Stomach (tissue), 19 donors: ENCODE measurements at places on chromosomes 2 and 18. TPM values are rescaled to one million over a fixed set of nuclear protein-coding genes. Genes with fewer than 3 reads are reported as not detected.

DNA sequence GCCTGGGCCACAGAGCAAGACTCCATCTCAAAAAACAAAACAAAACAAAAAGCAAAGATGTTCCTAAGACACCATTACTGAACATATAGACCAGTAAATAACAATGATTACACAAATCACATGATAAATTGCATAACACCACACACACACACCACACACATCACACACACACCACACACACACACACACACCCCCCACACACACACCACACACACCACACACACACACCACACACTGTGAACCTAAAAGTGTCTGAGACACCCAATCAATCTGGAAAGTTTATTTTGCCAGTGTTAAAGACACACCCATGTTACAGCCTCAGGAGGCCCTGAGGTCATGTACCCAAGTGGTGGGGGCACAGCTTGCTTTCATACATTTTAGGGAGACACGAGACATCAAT, 62.6 kb upstream of the ASAP2 start:
- DNase-seq, result no peak

DNA sequence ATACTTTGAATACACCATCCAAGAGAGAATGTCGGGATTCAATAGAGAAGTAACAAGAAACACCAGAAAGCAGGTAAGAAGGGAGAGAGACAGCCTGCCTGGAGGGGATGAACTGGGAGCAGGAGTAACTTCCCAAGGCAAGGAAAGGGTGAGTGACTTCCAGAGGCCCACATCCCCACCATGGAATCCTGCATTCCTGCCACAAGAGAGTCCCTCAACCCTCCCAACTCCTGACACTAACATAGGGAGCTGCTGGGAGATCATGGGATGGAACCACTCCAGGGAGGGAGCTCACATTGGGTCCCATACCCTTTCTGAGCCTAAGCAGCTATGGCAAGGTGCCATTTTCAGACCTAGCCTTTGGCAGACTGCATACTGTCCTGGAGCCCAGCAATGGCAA, 5.5 kb upstream of the TMEM163 start:
- no peak for DNase-seq

DNA sequence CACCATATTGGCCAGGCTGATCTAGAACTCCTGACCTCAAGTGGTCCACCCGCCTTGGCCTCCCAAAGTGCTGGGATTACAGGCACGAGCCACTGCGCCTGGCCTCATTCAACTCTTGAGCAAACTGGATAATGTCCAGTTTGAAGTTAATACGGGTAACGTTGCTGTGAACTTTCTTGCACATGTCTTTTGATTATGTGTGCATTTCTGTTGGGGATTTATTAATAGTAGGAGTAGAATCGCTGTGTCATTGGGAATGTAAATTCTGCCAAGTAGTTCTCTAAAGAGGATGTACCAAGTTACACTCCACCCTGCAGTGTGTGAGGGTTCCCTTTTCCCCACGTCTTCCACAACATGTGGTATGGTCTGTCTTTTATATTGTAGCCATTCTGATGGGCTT, 6.2 kb downstream of the IMPA2 start:
- no peak for DNase-seq

DNA sequence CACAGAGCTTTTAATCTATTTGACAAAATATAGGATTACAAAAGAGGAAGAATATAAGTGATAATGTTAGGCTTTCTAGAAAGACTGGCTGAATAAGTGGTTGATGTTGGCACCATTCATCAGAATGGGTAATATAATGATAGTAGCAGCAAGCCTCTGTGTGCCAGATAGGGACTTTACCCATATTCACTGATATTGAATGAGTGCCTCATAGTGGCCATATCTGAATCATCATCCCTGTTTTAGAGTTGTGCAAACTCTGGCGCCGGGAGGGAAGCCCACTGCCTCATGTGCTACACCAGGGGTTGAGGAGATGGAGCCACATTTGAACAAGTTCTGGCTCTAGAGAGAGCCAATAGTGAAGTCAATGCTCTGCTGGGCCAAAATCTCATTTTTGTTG, 368.7 kb upstream of the CRIM1 start:
- no peak for DNase-seq

DNA sequence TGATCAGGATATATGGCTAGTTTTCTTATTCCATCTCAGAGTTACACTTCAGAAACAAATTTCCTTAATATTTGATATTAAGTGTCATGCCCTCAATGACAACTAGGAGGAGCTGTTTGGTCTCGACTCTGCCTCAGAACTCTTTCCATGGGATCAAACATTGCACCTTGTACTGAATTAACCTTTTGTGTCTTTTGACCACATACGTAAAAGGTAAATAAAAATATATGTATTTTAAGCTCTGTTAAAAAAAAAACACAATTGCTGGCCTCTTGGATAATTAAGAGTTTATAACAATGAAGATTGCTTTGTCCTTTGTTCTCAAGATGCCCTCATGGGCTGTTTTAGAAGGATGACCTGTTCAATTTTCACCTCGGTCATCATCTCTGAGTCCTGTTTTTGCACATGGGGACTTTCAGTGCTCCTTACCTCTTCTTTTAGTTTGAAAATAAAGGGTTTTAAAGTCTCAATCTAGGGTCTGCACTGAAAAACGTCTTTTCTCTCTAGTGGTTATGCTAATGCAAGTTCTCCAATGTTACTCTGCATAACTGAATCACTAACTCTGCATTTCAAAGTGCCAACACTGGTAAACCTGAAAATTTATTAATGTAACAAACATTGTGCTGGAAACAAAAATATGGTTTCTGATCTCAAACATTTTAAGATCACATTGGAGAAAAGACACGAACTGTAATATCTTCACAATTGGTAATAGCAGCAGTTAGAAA, 18.8 kb upstream of the FN1 start:
- DNase-seq, result no peak

DNA sequence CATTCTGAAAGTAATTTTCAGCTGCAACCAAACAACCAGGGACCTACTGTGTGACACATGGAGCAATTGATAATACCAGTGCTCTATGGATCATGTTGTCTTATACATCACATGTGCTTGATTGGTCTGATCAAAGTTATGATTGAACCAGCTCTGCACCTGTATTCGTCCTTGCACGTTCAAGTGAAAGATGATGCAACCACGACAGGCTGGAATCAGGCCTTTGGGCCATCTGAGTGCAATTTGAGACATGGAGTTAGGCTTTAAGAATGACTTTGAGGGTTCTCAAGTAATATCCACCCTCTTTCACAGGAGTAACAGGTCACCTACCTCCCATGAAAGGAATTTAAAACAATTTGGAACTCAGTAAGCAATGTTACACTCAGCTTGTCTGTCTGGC, 165.2 kb downstream of the SLC8A1 start:
- DNase-seq, result no peak

DNA sequence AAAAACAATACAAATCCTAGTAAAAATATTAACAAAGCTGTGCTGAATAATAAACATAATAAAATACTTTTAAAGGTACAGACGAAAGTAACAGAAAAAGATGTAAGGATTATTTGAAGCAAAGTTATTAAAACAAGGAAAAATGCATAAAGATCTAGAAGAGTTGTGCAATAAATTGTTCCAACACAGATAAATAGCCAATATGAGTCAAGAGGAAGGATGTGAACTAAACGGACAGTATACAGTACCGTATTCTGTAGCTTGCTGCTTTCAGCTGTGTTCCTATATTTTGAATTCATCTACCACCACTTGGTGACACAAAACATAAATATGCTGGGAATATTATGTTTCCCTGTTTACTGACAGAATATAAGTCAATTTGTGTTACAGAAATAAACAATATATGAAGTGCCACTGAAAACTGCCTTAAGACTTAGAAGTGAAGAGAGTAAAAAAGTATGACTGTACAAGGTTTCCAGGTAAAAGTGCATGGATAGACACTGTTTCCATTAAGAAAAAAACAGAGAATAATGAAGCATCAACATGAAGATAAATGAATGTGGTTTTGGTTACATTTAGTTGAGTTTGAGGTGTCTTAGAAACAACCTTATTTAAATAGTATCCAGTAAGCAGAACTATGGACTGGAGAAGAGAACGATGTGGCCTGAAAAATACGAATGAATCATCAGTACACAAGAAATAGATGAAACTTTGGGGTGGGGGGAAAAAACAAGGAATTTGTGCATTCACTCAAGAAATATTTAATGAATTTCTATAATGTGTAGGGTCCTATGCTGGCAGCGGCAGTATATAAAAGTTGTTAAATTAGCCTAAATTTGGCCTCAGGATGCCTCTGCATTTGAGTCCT, 13.1 kb downstream of the PPP3R1 start:
- no peak for DNase-seq

- DNase-seq, result peak; percentile 43
These were observed 698 bp upstream of the TMEM237 start for GRCh38 chr2:201644001-201644400.

GRCh38 chr2:132958887-132959286, 288.9 kb upstream of the LYPD1 start:
- DNase-seq, result no peak

DNA sequence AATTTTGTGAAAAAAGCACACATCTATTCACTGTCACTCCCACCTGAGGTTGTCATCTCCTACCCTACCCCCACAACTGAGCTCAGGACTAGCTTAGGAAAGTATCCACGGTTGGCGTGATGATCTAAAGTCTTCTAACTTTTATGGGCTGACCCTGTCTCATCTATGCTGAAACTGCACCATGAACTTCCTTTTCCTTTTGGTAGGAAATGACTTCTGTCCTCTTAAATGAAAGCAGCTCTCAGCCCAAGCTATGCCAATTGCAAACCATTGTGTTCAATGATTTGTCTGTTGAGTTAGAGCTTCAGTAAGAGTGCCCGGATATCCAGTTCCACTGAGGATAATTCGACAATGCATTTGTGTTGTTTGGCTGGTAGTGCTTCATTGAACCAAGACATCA, 52.7 kb downstream of the ARHGAP25 start:
- DNase-seq, result no peak

DNA sequence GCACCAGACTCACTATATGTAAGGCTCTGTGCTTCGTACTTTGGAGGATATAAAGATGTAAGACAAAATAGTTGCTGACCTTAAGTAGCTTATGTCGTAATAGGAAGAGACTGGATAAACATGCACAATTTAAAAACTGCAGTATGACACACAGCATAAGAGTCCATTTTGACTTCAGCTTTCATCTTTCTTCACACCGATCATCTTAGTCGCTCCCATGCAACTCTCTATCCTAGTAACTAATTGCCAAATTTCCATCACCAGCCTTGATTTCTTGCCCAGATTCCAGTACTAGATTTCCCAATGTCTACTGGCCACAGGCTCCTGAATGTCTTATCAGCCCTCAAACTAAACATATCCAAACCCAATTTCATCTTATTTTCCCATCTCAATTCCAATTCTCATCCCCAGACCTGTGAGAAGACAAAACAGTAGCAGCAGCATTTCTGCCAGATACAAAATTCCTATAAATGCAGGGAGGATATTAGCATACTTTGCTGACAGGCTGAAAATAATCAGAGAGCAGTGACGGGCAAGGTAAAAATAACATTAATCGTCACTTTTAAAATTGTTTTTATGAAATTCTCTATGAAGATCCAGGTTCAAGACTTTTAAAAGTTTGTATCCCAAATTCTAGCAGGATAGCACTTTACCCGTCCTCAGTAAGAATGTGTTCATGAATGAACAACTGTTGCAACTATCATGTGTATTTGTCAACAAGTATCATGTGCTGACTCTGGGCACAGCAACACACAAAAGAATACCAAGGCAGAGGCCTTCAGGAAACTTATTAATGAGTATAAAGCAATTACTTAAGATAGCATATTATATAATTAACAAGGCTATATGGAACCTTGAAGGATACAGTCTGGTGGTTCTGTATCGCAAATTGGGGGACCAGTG, 42.2 kb downstream of the KIDINS220 start:
- no peak for DNase-seq

DNA sequence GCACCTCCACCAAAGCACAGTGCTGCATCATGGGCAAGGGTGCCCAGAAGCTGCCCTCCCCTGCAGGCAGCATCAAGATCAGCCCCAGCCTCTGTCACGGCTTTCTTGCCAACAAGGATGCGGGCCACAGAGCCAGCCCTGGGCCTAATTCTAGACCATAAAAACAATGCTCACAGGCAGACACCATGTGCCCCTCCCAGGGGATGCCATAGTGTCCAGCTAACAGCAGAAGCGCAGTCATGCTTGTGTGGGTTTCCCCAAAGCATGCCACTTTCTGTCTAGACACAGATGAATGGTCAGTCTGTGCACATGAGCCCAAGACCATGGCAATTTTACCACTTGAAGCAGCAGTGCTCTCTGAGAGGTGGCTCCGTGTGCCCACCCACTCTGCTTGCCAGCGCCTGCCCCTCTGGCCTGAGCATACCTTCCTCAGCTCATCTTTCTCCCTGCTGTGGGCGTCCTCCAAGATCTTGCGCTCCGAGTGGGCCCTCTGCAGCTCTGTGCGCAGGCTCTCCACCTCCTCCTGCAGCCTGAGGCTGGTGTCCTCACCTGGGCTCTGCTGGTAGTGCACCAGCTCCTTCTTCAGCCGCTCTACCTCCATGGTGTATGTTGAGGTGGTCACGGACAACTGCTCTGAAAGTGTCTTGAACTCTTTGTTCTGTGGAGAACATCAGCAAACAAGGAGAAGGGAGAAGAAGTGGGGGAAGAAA, 81.3 kb upstream of the ACAA2 start:
- no peak for DNase-seq

DNA sequence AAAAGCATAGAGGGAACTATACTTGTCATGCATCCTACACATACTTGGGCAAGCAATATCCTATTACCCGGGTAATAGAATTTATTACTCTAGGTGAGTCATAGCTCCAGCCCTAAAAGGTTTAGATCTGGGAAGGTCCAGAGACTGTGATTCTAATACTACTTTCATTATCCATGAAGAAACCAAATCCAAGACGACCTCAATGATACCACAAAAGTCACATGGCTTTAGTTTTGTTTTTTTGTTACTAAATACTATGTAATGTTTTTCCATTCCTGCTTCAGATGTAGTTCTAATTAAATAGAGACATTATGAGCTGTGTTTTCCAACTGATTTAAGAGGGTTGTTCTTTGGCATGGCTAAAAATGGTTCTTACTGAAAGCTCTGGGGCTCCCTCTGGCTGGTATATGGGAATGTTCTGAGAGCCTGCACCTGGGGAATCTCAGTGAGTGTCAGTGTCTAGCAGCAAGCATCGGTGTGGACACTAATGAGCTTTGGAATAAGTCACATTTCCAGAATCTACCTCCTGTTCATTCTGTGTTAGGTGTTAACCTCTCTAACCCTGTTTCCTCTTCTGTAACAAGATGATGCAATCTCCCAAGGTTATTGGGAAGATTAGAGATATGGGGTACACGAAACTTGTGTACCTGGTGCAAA, 20.5 kb upstream of the IL1RL2 start:
- DNase-seq, result no peak

DNA sequence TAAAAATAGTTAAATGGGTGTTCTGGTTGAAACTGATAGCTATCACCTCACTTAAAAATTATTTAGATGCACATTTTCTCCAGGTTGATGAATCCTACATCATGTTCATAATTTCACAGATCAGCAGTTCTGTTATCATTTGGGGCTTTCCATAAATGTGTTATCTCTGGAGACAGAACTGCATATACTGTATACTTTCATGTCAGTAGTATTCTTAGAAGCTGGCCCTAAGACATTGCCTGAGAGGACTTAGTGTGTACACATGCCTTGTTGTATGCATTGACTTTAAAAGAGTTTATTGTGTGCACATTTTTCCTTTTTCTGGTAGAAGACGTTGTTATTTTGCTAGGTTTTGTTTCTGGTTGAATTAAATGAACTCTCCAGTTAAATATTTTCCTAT, 41.0 kb downstream of the PIK3C3 start:
- DNase-seq, result no peak

SOWAHC gene
- total RNA-seq, result 10.7 TPM

AKAIN1 gene
- not detected for total RNA-seq

ATOH8 gene
- total RNA-seq, result 23.2 TPM

TTN gene
- total RNA-seq, result 1.8 TPM

ALPI gene
- 1.4 TPM for total RNA-seq

SERPINB3 gene
- total RNA-seq, result not detected

PKDCC gene
- total RNA-seq, result 79.9 TPM
